Esophagus squamous epithelium (tissue), 5 donors: ENCODE measurements at places on chromosomes 11 and 22.
A peak's percentile ranks its signal among the peaks of the same experiment; 100 is the strongest.

GRCh38 chr11:65849771-65850216 lies 8.2 kb downstream of the CFL1 start:
- no peak overlapping the region for H3K4me3 ChIP-seq
- peaks cover 28% of the 10 kb centered on the region for H3K36me3 ChIP-seq
- no peaks in the 10 kb centered on the region for H3K27me3 ChIP-seq
- H3K27ac ChIP-seq: no peak overlapping the region
- no peak for DNase-seq

GRCh38 chr22:20211997-20212753 lies 55.9 kb downstream of the RTN4R start:
- peaks cover 26% of the 10 kb centered on the region for H3K4me1 ChIP-seq
- no peaks in the 10 kb centered on the region for H3K36me3 ChIP-seq
- no peaks in the 10 kb centered on the region for H3K27me3 ChIP-seq
- no peak overlapping the region for H3K4me3 ChIP-seq
- DNase-seq: no peak

GRCh38 chr11:130449310-130449990 lies 1.0 kb downstream of the ADAMTS15 start:
- peaks cover 45% of the 10 kb centered on the region for H3K27me3 ChIP-seq
- no peaks in the 10 kb centered on the region for H3K36me3 ChIP-seq
- peak overlapping the region; percentile 85 for H3K27ac ChIP-seq
- peak overlapping the region; percentile 63 for H3K4me3 ChIP-seq
- no peak for DNase-seq
- H3K4me1 ChIP-seq: peaks cover 11% of the 10 kb centered on the region

DNA sequence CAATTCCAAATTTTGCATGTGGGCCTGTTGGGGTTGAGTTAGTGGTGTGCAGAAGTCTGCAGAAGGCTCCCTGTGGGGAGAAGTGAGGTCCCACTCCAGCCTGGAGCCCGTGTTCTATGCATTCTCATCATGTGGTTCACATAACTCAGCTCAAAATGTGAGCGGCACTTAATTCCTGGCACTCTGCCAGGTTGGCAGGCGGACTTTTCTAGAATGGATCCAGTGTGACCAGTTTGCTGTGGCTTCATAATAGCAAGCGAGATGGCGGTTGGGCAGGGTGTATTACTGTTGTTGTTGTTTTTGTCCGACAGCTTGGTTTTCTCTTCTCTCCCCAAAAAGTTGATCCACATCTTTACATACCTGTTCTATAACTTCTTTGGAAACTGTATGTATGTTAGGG lies 146.8 kb upstream of the TTC12 start:
- no peaks in the 10 kb centered on the region for H3K4me1 ChIP-seq
- no peak overlapping the region for H3K4me3 ChIP-seq
- H3K36me3 ChIP-seq: no peaks in the 10 kb centered on the region
- H3K27me3 ChIP-seq: no peaks in the 10 kb centered on the region
- no peak for DNase-seq
